HFFc6 (cell line): ENCODE measurements at places on chromosomes 16 and 17. TPM values are rescaled to one million over a fixed set of nuclear protein-coding genes. Genes with fewer than 3 reads are reported as not detected.

- no peak for DNase-seq
Measured at GRCh38 chr17:51855806-51856205, 302.7 kb downstream of the CA10 start.

- no peak for DNase-seq
Measured at GRCh38 chr16:15961571-15962090, 12.2 kb downstream of the ABCC1 start.

- no peak for DNase-seq
Measured at GRCh38 chr17:79842136-79842655, 3.0 kb upstream of the CBX4 start.

DNA sequence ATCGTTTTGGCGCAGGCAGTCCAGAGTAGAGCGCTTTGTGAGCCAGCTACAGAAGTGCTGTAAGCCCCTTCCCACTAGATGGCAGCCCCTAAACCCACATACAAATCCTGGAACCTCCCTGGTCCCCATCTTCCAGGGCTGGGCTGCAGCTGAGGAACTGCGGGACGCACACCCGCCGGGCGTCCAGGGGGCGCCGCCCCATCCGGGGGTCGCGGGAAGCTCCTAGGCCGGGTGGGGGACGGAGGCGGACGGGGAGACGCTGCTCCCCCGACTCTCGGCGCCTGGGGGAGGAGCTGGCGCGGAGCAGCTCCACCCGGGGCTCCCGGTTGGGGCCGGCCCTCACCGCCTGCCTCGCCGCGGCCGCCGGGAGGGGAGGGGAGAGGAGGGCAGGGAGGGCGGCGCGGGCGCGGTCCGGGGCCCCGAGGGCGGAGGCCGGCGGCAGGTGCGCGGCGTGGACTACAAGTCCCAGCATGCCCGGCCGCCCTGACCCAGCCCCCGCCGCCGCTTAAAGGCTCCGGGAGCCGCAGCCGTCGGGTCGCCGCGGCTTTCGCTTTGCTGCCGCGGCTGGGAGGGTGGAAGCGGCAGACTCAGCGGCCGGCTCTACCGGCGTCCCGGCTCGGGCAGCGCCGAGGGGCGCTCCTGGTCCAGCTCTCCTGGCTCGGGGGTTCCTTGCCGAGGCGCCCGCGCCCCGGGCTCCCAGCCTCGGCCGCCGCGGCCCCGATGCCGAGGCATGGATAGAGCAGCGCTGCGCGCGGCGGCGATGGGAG lies at the start of gene KSR1:
Gene KSR1 (plus strand): TSS at position 535 of the 767 bp plus-strand sequence. CDS start 196 bp downstream, at position 731.
- DNase-seq: peak; percentile 11

GRCh38 chr16:20393801-20394577 lies 10.5 kb downstream of the PDILT start:
- no peak for DNase-seq

DNA sequence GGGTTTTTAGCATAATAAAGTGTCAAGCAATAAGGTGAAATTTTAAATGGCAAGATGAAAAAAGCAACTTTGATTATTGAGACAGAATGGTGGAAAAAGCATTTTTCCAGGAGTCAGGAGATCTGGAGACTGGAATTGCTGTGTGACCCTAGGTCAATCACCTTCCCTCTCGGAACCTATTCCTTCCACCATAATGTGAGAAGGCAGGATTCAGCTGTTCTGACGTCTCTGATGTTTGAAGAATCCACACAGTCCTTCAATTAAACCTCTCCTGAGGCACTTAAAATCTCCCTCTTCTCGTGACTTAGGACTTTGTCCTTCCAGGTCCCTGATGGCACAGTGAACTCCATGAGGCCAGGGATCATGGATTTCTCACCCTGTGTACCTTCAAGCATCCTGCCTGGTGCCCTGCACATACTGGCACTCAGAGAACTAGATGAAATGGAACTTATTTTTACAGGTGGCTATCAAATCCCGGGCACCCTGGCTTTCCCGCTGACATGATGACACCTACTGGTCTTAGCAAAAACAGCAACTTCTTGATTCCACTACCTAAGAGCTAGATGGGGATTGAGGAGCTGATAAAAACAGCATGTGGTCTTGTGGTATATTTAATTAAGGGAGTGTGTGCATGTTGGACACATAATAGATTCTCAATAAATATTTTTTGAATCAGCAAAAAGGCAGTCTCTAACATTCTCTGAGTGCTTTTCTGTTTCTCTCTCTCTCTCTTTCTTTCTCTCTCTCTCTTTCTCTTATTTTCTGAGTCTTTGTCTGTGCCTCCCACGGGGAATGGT lies 2.3 kb upstream of the CCDC182 start:
- DNase-seq: peak; percentile 41

GRCh38 chr17:48915459-48916282 lies 7.5 kb downstream of the UBE2Z start:
- peak; percentile 86 for DNase-seq

KRTAP9-9 gene
- not detected in 3 replicates for total RNA-seq

PTGES3L gene
- 1.0 to 1.5 TPM (median 1.1 TPM) in 3 replicates for total RNA-seq

VASN gene
- total RNA-seq: 109 to 129 TPM (median 113 TPM) in 3 replicates

GRCh38 chr17:17354560-17355349 lies 51.6 kb downstream of the NT5M start:
- peak; percentile 36 for DNase-seq

PEX12 gene
- 6.6 to 7.9 TPM (median 7.4 TPM) in 3 replicates for total RNA-seq

- no peak for DNase-seq
Measured at GRCh38 chr16:78720416-78720815, 621.0 kb downstream of the WWOX start.

GAS2L2 gene
- total RNA-seq: not detected in 2 replicates

RGS11 gene
- total RNA-seq: 1.5 to 3.7 TPM (median 2.6 TPM) in 3 replicates

DNA sequence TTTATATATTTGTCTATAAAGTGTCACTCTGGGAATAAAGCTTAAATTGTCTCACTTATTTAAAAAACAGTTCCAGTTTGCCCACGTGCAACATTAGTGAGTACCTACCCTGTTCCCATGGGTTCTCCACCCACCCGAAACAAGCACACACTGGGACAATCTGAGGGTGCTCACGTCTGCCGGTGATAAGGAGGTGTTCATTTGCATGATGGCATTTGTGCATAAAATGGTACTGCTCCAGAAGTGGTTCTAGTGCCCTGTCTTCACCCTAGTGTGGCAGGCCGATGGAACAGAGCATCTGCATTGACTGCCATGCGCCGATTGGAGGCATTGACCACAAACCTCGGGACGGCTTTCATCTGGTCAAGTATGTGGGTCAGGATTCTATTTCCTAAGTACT lies 35.6 kb upstream of the ENDOV start:
- no peak for DNase-seq

DNA sequence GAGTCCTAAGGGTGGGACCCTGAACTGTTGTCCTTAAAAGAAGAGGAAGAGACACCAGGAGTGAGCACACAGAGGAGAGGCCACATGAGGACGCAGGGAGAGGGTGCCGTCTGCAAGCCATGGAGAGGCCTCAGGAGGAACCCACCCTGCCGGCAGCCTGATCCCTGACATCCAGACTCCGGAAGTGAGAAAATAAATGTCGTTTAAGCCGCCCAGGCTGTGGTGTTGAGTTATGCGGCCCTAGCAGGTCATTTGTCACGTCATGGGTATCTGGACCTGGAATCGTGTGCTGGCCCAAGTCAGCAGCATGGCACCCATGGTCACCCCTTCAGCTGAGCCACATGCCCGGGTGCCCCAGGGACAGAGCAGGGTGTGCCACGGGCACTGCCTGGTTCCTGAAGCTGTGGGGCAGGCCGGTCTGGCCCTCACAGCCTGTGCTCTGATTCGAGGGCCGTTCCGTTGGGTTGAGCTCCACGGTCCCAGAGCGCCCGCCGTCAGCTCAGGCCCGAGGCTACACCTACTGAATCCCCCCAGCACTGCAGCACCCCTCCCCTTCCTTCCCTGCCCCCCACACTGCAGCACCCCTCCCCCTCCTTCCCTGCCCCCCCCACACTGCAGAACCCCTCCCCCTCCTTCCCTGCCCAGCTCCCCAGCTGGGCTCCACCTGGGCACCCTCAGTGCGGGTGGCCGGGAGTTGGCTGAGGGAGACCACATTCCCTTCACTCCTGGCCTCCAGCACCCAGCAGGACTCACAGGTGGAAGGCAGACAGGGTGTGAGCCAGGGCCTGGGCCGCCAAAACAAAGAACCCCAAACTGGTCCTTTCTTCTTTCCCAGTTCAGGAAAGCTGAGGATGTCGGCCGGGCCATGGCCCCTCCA lies 2.7 kb upstream of the CCDC57 start:
- no peak for DNase-seq

CDRT4 gene
- 1.4 to 2.8 TPM (median 2.3 TPM) in 3 replicates for total RNA-seq
